ENCODE measurements at places on chromosomes 12 and 14. TPM values are rescaled to one million over a fixed set of nuclear protein-coding genes. Genes with fewer than 3 reads are reported as not detected.
A peak's percentile ranks its signal among the peaks of the same experiment; 100 is the strongest.

GPR162 gene
- 0.51 TPM for total RNA-seq

DNA sequence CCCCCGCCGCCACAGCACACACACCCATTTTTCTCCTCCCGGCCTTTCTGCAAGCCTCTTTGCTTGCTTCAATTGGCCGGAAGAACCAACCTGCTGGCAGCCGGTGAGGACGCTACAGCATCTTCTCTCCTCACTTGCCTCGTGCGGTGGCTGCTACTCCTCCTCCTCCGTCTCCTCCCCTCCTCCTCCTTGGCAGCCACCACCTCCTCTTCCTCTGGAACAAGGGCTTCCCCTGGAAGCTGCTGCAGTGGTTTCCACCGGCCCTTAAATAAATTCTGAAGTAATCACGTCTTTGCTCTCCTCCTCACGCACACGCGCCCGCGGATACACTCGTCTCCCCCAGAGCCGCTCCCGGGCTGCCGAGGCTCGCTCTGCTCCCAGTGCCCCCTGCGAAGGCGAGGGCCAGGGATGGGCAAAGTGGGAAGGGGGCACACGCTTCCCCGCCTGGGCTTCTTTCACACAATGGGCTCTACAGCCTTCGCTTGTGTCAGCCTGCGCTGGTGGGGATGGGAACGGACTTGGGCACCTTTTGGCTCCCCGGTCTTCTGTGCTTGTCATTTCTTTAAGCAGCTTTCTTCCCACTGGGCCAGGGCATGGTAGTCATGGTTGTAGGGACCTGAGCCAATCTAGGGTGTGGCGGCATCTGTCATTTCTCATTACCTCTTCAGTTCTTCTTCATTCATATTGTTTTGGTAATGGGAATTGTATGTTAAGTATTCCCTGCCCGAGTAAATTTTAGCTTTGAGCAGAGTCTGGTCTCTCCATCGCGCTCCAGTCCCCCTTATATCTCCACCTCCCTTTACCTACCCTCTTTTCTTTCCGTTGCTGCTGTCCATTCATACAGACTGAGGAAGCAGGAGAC, at the start of gene PPFIA2:
Gene PPFIA2 (minus strand): TSS at position 161 of the 862 bp plus-strand sequence.
- peak; percentile 42 for DNase-seq

PRR4 gene
- not detected for total RNA-seq

TMED8 gene
- 7.5 TPM for total RNA-seq

DNA sequence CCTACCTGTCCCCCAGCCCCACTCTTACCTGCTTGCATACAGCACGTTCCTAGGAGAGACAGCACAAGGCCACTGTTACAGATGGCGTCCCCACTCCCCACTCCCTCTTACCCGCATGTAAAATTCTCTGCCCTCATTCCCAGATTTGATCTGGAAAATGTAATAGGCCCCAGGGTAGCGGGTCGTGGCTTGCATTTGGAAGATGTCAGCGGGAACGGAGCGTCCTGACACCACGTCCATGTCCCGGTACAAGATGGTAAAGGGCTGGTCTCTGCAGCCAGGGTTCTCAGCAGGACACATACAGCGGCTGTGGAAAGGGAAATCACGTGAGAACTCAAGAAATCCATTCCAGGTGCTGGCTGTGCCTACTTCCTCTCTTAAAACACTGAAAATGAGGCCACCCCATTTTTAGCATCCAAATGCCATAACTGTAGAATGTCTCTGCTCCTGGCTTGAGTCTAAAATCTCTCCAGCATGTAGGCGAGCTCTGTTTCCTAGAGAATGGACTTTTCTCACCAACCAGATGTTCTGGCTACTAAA, 10.1 kb upstream of the TC2N start:
- no peak for DNase-seq

DNA sequence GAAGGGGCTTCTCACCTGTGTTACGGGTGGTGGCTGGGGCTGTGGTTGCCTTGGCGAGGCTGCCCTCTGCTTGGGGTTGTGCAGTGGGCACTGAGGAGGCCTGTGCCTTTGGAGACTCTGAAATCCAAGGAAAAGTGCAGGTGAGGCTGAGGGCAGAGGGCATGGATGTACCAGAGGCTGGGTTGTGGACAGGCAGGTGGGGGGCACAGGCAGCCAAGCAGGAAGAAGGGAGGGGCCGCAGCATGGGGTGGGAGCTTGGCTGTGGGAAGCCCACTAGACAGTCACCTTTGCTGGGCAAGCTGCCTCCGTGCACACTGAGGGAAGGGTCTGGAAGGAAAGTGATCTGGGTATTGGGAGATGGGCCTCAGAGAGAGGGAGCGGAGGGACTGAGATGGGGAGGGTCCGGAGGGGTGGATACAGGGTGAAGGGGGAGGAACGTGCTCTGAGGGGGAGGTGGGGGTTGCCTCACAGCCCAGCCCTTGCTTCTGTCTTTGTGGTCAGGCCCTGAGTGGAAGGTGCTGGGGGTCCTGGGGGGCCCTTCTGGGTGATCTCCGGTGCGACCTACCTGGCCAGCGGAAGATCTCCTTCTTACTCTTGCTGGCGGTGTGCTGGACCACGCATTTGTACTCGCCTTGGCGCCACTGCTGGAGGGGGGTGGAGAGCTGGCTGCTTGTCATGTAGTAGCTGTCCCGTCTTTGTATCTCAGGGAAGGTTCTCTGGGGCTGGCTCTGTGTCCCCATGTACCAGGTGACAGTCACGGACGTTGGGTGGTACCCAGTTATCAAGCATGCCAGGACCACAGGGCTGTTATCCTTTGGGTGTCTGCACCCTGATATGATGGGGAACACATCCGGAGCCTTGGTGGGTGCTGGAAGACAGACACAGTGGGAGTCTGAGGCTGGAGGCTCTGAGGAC, 318.7 kb downstream of the TMEM121 start:
- DNase-seq = no peak

DNA sequence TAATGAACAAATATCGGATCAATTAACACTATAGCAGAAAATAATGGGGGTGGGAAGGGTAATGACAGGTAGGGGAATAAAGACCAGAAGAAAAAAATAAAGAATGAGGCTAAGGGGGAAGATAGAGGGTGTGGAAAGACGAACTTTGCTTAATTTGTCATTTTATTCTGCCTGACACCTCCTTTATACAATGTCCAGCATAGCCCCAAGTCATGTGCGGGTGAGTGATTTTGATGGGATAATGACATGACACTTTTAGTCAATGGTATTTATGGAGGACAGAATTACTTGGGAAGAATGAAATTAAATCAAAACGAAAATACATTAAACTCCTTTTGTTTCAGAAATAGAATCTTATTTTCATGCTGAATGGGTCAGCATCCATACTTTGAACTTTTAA, 20.5 kb upstream of the IFNG-AS1 start:
- no peak for DNase-seq

DNA sequence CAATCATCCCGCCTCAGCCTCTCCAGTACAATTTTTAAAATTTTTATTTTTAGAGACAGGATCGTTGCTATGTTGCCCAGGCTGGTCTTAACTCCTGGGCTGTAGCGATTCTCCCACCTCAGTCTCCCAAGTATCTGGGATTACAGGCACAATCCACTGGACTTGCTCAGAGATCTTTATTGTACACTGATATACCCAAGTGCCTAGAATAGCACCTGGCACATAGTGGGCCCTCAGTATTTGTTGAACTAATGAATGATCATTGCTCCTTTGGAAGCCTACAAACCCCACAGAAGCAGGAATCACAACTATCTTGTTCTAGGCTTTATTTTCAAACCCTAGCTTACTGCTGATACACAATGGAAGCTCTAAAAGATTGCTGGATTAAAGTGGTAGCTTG, 1.9 kb upstream of the PNN start:
- no peak for DNase-seq

WDR89 gene
- 6.9 TPM for total RNA-seq

DNA sequence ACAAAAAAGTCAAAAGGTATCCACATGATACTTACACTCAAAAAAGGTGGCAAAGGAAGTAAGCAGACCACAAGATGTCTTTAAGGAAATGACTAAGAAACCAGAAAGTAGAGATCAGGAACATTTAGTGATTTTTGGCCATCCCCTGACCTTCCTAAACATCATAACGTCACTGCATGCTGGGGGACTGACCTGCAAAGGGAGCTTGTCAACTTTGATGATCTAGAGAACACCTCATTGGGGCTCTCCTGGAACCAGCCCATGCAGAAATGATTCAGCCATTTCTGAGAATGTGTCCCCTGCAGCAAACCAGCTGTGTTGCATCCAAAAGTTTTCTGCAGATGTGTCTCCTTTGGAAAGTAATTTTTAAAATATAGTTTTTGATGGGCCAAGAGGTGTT, 152.2 kb upstream of the RASSF8 start:
- peak; percentile 59 for DNase-seq

KIF26A gene
- total RNA-seq = not detected

DNA sequence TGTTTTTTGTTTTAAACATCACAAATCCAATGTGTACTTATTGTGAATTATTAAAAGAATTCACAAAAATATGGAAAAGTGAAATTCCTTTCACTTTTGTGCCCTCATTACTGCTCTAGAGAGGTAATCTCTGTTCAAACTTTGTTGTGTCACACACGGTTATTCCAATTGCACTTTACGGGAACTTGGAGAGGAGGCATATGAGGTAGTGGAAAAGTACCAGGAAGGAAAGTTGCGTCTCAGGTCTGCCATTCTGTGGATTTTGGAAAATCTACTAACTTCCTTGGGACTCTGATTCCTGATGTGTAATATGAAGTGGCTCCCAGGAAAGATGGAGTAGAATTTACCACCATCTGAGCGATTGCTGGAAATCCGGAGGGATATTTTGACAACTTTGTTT, 90.9 kb upstream of the DCN start:
- no peak for DNase-seq

GRCh38 chr12:59828521-59828920, 232.7 kb downstream of the SLC16A7 start:
- DNase-seq = peak; percentile 39

DNA sequence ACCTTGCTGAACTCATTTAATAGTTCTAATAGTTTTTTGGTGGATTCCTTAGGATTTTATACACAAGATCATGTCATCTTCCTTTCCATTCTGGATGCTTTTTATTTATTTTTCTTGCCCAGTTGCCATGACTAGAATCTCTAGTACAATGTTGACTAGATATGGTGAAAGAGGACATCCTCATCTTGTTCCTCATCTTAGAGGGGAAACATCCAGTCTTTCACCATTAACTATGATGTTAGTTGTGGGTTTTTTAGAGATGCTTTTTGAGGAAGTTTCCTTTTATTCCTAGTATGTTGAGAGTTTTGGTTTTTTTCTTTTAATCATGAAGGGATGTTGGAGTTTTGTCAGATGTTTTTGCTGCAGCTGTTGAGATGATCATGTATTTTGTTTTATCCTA, 8.7 kb downstream of the ANKRD13A start:
- DNase-seq = no peak

GRCh38 chr12:113114447-113115178, 20.9 kb downstream of the RASAL1 start:
- DNase-seq = no peak

GRCh38 chr12:79691511-79692248, 916 bp upstream of the PAWR start:
- DNase-seq = peak; percentile 66

- DNase-seq = no peak
Measured at GRCh38 chr14:57161583-57162234, 107.0 kb downstream of the EXOC5 start.

PLEKHD1 gene
- not detected for total RNA-seq

TAS2R14 gene
- total RNA-seq = 0.76 TPM

GRCh38 chr14:35352274-35353233, 52.0 kb downstream of the NFKBIA start:
- no peak for DNase-seq

AICDA gene
- not detected for total RNA-seq

DNA sequence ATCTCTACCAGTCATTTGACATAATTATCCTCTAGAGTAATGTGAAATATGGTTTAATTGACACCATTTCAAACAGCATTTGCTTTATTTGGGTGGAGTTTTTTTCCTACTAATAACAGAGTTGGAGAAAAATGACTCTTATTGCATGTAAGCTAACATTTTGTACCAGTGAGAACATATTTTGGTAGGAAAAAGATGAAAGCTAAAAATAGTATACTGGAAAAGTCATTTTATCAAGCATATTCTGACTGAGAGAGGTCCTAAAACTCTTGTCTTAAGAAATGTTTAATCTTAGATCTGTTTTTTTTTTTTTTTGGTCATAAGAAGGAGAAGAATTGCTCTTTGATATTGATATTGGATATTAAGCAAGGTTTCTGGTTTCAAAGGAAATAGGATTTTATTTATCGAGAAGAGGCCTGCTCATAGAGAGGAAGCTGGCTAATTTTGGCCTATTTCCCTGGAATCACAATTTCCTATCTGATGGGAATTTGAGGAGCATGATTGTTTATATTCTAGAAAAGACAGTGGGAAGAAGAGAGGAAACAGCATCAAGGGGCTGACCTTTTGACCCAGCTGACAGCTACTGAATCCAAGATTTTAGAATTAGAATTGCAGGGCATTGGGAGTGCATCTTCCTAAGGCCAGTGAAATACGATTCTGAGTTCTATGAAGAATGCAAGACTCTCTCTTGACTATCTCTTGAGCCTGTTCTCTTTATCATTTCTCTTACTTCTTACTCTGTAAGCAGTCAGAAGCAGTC, 19.4 kb downstream of the OTOGL start:
- no peak for DNase-seq

GRCh38 chr12:107884769-107885694, 110.5 kb downstream of the ASCL4 start:
- DNase-seq = peak; percentile 79

- no peak for DNase-seq
Measured at GRCh38 chr12:69459477-69459876, 10.7 kb upstream of the FRS2 start.

GRCh38 chr14:34169561-34169960, 218.7 kb upstream of the EGLN3 start:
- DNase-seq = no peak

DNA sequence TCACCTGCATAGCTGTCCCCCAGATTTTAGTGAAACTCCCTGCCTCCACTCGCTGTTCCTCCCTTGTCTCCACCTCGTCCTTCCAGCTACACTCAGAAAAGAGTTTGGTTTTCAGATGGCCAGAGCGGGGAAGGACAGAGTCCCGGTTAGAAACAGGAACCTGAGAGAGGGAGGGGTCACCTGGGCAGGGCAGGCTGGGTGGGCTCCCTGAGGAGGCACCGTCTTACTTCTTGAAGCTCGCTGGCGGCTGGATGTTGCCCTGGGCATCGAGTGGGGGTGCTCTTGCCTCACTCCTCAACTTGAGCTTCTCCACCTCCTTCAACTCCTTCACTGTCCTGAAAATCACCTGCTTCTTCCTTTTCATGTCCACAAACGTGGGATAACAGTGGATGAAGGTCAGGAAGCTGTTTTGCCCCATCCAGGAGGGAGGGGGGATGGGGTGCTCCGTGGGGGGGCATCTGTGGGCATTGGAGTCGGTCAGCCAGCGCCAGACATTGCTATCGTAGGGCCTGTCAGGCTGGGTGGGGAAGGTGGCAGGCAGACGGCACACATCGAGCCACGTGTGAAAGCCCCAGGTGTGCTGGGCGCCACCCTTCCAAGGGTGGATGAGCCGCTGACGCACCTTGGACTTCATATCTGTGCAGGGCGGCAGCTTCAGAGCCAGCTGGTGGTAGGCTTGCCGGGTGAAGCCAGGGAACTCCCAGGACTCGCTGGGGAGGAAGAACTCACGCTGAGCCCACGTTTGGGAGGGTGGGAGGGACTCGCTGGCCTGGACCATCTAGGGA, 2.0 kb downstream of the TEX52 start:
- DNase-seq = no peak

CYP46A1 gene
- 0.22 TPM for total RNA-seq

FIGNL2 gene
- total RNA-seq = 0.32 TPM

GRCh38 chr12:989751-990660, 1.0 kb upstream of the ERC1 start:
- DNase-seq = peak; percentile 88
